Stimulated activated CD4-positive, alpha-beta T cell treated with anti-CD3 and anti-CD28 coated beads, Interleukin-4, amount 100 ng/mL, for 48 hours (primary cell): ENCODE measurements at places on chromosomes 7 and 10.

DNA sequence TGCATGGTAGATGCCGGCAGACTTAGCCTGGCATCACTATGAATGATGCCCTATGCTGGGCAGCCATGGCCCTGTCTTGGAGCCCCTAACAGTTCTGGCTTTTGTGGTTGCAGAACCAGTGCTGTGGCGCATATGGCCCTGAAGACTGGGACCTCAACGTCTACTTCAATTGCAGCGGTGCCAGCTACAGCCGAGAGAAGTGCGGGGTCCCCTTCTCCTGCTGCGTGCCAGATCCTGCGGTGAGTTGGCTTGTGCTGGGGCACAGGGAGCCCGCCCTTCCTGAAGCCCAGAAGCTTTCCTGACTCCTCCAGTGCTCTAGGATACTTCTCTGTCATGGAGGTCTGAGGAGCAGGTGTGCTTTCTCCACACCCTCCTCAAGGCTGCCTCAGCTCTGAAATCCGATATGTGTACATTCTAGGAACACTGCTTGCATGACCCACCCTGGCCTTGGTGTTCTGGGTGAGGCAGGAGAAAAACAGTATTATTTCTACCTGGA, 25.6 kb upstream of the SH2D4B start:
- no peak for DNase-seq

DNA sequence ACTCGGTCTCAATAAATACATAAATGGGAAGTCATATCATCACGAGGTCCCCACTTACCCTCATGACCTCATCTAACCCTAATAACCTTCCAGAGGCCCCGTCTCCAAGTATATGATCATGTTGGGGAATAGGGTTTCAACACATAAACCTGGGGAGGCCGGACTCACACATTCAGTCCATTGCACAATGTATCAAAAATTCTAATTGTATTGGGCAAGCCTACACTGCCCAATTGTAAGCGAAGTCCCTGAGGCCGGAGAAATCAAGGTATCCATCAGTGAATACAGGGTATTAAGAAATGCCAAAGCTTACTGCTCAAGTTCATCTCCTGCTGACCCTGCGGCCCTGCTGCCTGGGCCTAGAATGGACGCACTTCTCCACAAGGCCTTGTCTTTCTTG, 69.6 kb downstream of the PARP12 start:
- DNase-seq: no peak

DNA sequence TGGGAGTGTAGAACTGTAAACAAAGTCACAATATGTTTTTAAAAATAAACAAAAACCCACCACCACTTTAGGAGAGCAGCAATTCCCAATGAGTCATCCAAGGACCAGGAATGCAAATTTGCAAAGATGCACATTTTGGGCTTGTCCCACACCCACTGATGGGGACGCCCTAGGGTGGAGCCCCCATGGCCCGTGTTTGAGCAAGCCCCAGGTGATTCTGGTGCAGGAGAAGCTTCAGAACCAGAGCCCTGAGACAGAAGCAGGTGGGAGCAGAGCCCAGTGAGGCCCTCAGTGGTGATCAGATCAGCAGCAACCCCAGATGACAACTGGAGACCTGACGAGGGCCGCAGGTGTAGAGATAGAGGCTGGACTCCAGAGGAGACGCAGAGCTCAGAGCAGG, 55.1 kb upstream of the PFKP start:
- no peak for DNase-seq

- no peak for DNase-seq
These were observed 28.8 kb downstream of the TSPAN15 start for GRCh38 chr10:69480068-69480412.

- no peak for DNase-seq
These were observed 65.4 kb upstream of the STEAP1B start for GRCh38 chr7:22565315-22565811.

GRCh38 chr10:91294134-91294906, 73.9 kb downstream of the PCGF5 start:
- DNase-seq: no peak
